Fibroblast of the aortic adventitia (primary cell): ENCODE measurements at places on chromosomes 1 and 21.

DNA sequence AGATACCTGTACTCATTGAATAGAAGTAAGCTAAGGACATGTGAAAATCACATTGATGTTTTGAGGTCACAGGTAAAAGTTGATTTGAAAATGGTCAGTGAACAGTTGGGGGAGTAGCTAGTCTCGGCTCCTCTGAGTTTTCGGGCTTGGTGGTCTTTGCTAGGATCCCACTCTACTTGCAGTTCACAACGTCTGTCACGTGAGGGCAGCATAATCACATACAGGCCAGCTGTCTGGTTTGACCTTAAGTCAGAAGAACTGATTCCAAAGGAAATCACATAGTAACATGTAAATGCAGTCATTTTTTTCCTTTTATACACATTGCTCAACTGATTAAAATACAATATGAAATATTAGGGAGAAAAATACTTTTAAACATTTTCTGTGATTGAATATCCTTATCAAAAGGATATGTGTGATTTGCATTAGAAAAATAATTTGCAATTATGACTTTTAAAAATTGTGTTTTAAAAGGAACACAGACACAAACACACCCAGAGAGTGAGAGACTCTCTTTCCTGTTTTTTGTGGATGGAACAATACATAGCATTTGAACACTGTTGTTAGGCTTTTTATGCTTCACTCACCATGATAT lies 21.8 kb upstream of the PDC start:
- peak; percentile 89 for DNase-seq

DNA sequence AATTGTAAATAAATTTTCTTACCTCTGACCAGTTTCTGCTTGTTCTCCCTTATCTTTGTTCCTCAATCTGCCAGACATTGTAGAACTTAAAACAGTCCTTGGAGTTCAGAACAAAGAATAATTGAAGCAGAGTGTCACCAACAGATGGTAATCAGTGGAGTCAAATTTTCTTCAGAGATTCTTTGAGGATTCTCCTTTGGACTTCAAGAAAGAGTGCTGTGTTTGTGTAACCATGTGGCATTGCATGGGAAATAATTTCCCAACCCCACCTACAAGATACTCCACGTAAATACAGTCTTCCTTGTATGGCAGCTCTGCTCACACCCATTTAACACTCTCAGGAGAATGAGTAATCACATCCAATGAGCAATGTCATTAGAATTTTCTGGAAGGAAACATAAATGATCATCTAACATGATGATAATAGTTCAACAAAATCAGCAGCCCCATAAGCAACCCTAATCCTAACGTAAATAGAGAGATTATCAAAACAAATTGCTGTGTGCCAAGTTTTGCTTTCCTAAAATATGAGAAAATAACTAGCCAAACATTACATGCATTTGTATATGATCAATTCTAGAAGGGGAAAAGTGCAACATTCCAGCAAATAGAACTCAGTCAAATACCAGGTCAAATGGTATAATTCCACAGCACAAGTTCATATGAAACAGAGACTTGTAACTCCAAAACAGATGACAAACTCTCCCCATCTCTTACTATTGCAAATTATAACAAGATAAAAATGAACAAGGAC lies 6.9 kb upstream of the DENND1B start:
- peak; percentile 9 for DNase-seq

GRCh38 chr1:43850591-43851233 lies 82.9 kb upstream of the ARTN start:
- DNase-seq: no peak

- DNase-seq: no peak
Measured at GRCh38 chr1:172708452-172708851, 49.5 kb downstream of the FASLG start.

DNA sequence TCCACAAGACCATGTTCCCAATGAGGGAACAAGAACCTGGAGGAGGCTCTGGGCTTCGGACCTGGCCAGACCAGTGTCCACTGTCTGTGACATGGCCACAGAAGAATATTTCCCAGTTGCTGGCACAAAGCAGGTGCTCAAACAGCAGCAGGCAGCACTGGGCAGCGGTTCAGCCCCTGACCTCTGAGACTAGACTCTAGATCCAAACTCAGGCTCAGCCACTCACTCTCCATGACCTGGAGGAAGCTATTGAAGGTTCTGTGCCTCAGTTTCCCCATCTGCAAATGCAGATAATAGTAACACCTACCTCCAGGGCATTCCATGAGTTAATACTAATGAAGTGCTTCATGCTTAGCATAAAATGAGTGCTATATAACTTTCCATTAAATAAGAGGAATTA lies 8.0 kb downstream of the TMPRSS2 start:
- DNase-seq: no peak

DNA sequence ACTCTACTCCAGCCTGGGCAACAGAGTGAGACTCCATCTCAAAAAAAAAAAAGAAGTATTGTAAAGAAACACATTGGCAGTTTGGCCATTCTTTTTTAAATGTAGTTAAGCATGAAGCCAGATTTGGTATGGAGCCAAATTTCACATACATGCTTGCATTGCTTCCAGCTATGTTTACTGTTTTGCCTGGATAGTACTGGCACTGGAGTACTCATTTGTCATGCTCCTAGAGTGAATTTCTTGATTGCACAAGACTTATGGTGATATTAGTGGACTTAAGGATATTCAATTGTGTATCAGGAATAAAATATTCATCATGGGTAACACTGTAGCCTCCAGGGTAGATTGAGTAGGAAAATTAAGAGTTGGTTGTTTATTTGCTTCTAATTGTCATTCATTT lies 24.5 kb upstream of the SLC9A1 start:
- DNase-seq: peak; percentile 26

GRCh38 chr1:205088341-205088740 lies 4.1 kb upstream of the TMEM81 start:
- no peak for DNase-seq

DNA sequence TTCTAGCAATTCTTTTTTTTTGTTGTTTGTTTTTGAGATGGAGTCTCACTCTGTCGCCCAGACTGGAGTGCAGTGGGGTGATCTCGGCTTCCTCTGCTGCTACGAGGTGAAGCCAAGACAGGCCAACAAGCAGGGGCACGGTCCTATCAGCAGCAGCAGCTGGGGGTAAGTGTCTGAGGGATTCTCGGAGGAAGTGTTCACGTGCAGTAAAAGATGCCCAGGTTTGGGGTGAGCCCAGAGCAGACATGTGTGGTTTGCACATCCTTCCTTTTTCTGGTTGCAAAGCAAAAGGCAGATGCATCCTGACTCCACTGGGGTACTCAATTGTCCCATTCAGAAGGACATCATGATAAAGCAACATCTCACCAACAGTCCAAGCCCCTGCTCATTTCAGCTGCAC lies 27.7 kb downstream of the PIGP start:
- DNase-seq: no peak

GRCh38 chr1:241391926-241392710 lies 35.1 kb upstream of the RGS7 start:
- no peak for DNase-seq

DNA sequence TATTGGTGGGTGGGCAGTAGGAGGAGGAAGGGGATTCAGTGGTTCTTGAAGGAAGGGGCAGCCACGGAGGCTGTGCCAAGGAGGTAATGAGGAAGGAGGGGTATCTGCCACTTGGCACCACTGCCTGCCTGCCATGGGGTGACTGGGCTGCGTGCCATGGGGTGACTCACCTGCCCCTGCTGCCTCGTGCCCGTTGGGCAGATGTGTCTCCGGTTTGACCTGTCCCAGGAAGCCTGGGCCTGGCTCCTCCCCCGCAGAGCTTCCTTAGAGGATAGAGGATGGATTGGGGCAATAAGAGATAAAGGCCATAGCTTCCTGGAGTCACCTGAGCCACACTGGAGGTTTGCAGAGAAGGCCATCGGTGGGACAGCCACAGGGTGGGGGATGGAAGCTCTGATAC lies 1.7 kb downstream of the PADI3 start:
- no peak for DNase-seq

GRCh38 chr21:46199436-46200373 lies 15.4 kb upstream of the SPATC1L start:
- no peak for DNase-seq
